ENCODE measurements at places on chromosomes 16 and 17.

GRCh38 chr17:80970044-80970761, 21.4 kb upstream of the CHMP6 start:
- DNase-seq, result peak; percentile 89

- DNase-seq, result peak; percentile 81
Observed at GRCh38 chr16:88468275-88469129, 15.4 kb downstream of the ZFPM1 start.

DNA sequence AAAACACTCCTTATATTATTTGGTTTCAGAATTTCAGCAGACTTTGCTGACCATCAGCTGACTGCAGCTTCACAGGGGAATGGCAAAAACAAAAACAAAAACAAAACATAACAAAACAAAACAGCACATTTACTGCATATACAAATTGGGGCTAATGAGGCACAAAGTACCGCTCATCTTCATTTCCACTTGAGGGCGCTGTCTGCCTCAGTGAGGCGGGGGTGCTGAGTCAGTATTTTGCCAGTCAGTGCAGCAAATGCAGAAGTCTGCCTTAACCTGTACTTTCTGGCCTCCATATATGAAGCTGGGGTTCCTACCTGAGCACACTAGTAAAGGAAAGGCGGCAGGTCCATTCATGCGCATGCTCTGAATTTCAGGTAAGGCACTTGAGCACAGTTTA, 13.5 kb upstream of the DYNLRB2 start:
- DNase-seq, result no peak

GRCh38 chr17:35046740-35047283, 16.7 kb downstream of the RFFL start:
- peak; percentile 55 for DNase-seq

- DNase-seq, result no peak
Observed at GRCh38 chr16:7239547-7239946, 93.1 kb upstream of the RBFOX1 start.

DNA sequence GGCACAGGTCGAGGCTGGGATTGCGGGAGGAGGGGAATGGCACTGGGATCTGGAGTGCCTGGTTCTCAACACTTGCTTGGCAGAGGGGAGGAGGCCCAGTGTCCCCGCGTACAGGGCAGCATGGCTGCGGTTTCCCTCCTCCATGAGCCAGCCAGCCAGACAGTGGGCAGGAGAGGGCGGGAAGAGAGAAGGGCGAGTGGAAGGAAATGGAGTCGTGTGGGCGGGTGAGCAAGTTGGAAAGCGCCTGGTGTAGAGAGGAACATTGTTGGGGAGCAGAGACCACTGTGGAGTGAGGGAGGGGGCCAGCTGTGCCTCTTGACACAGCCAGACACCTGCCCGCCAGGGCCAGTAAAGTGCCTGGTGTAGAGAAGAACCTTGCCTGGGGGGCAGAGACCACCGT, 130.5 kb downstream of the OR1D5 start:
- no peak for DNase-seq

DNA sequence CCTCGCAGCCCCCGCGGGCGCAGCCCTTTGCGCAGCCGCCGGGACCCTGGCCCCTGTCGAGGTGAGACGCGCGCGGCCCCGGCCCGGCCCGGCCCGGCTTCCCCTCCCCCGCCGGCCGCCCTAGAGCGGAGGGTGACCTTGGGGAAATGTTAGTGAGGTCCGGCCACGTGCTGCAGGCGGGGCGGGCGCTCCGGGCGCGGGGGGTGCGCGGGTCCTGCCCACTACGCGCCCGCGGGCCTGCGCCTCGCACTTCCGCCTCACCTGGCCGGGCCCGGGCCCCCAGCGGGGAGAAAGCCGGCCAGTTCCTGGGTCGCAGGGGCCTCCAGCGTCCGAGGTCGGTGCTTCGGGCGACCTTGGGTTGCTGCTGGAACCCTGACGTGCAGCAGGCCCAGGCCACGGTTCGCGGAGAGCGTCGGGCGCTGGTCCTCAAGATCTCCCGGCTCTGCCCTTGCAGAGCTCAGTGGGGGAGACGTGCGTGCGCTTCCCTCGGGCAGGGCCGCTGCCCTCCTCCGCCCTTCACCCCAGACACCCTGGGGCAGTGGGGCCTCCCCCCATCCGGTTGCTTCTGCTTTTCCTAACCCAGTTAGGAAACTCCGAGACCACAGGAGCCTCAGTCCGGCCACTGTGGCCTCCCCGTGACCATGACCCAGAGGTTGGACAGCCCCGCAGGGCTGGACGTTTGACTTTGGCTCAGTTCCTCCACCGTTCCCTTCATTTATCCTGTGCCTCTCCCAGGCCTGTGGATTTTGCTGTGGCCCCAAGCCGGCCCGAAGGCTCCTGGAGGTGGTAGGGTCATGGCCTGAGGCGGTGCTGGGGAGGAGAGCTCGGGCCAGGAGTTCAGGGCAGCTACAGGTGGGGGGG, 791 bp downstream of the MCRIP2 start:
- DNase-seq, result no peak

DNA sequence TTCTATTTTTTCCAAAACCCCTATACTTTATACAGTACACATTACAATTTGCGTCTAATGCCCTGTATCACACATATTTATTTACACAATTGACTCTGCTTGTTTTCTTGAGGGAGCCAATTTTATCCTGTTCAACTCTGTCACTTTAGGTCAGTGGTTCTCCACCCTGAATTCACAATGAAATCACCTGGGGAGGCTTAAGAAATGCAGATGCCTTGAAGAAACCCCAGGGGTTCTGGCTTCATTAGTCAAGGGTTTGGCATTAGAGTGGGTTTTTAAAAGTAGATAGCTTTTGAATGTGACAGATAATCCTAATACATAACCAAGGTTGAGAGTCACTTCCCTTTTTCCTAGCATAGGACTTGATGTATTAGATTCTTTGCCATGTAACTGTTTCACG, 398.6 kb upstream of the ERCC4 start:
- no peak for DNase-seq

DNA sequence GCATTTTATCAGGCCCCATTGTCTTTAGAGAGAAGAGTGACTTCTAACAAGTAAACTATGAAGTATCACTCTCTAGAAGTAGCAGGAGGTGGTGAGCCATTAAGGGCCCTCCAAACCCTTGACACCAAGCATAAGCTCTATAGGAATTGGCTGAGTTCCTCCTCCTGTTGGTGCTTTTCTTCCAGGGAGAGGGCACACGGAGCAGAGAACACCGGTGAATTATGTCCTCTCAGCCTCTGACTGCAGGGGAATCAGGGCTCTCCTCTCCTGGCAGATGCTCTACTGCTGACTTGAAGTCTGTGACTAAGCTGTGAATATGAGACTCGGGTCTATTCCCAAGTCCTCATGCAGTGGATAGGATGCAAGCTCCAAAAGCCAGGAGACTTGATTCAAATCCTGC, 32.3 kb downstream of the CHD9 start:
- DNase-seq, result peak; percentile 39

All from tongue (tissue), 3 donors.